T-cell (primary cell): ENCODE measurements at places on chromosomes 3 and 15.

DNA sequence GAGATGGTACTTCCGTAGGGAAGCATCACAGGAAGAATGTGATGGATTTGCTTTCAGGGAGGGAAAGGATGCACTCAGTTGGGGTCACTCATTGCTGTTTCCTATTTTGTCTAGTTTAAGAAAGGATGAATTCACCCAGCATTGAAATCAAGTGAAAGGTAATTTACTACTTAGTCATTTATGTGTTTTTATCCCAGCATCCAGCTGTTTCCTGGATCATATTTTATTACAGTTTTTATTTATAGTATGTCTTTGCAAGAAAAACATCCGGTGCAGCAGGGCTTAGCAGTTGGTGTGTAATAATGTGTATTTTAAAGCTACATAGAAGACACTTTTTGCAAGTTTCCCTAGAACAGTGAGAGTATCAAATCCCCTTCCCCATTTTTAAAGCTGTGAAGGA, 37.4 kb upstream of the GOLGA8B start:
- no peak for DNase-seq

DNA sequence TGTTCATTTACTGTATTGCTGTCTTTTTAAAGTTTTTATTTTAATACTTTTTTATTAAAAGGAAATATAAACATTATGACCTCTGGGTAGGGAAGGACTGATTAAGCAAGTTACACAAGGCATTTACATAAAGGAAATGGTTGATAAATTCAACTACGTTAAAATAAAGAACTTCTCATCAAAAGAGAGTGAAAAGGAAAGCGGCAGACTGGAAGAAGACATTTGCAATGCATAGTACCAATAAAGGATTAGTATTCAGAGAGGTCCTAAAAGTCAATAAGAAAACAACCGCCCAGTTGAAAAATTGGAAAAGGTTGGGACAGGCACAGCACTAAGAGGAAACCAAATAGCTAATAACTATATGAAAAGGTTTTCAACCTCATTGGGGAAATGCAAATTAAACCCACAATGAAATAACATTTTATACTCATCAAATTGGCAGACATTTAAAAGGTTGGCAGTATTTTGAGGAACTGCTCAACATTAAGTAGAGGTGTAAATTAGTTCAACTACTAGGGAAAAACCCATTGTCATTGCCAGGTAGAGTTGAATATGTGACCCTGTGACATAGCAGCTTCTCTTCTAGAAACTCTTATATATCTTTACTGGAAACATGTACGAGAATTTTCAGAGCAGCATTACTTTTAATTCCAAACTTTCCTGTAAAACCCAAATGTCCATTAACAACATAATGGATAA, 9.5 kb downstream of the PDE8A start:
- DNase-seq: no peak

GRCh38 chr15:67931861-67932260, 92.0 kb upstream of the RNU6-1 start:
- no peak for DNase-seq

DNA sequence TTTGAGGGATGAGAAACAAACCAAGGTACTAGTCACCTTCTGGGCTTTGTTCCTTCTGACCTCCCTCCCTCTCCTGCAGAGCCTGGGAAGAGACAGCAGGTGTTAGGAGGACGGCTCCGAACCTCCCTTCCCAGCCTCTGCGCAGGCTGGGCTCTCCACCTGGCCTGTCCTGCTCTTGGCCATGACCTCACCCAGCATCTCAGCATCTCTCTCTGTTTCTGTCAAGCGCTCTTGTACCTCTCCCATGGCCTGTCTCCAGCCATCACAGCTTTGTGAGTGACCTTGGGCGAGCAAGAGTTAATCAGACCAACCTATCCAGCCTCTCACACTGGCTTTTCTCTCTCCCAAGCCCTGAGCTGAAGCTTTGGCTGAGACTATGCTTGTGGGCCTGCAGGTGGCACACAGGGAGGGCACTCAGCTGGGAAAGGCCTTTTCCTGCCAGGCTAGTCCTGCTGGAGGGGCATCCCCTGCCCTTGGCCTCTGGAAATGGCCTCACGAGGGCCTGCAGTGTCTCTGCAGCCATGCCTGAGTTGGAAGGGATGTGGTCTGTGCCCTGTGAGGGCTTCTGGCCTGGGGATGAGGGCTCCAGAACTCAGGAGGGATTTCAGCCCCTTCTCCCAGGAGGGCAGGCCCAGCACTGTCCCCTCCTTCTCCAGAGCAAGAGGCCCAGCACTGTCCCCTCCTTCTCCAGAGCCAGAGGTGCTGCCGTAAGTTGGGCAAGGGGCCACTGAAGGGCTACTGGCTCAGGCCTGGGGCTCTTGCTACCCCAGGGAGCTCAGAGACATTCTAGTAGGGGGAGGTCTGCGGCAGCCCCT, 2.1 kb downstream of the CHST13 start:
- no peak for DNase-seq

DNA sequence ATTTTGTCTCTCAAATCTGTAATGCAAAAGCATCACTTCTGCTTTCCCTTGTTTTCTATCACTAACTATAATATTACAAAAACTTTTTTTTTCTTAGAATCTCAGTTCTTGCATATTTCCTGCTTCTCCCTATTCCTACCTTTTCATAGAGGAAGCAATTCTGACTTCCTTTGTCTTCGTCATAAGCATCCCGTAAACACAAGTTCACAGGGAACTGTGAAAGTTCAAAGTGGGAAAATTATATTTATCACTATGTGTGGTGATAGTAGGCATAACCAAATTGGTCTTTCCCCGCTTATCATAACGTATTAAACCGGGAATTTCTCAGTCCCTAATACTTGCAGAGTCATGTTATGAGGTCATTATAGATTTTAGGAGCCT, 22.3 kb downstream of the CD200 start:
- DNase-seq: no peak

DNA sequence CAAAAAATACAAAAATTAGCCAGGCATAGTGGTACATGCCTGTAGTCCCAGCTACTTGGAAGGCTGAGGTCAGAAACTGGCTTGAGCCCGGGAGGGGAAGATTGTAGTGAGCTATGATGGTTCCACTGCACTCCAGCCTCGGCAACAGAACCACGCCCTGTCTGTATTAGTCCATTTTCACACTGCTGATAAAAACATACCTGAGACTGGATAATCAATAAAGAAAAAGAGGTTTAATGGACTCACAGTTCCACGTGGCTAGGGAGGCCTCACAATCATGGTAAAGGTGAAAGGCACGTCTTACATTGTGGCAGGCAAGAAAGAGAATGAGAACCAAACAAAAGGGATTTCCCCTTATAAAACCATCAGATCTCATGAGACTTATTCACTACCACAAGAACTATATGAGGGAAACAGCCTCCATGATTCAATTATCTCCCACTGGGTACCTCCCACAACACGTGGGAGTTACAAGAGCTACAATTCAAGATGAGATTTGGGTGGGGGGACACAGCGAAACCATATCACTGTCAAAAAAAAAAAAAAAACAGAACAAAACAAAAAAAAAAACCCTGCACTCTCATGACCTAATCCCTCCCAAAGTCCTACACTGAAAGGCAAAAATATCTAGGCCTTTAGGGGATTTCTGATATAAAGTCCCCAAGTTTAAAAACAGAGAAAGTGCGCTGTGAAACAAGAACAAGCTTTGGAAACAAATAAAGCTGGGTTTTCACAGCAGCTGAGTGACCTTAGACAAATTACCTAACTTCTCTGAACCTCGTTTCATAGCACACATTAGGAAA, 224.7 kb downstream of the IGSF11 start:
- no peak for DNase-seq

- no peak for DNase-seq
Measured at GRCh38 chr3:171228240-171228639, 201.7 kb upstream of the SLC2A2 start.
